AG09309 (cell line): ENCODE measurements at places on chromosomes 5 and 9.

GRCh38 chr9:98253565-98253964 lies 1.9 kb downstream of the TBC1D2 start:
- DNase-seq, result no peak

DNA sequence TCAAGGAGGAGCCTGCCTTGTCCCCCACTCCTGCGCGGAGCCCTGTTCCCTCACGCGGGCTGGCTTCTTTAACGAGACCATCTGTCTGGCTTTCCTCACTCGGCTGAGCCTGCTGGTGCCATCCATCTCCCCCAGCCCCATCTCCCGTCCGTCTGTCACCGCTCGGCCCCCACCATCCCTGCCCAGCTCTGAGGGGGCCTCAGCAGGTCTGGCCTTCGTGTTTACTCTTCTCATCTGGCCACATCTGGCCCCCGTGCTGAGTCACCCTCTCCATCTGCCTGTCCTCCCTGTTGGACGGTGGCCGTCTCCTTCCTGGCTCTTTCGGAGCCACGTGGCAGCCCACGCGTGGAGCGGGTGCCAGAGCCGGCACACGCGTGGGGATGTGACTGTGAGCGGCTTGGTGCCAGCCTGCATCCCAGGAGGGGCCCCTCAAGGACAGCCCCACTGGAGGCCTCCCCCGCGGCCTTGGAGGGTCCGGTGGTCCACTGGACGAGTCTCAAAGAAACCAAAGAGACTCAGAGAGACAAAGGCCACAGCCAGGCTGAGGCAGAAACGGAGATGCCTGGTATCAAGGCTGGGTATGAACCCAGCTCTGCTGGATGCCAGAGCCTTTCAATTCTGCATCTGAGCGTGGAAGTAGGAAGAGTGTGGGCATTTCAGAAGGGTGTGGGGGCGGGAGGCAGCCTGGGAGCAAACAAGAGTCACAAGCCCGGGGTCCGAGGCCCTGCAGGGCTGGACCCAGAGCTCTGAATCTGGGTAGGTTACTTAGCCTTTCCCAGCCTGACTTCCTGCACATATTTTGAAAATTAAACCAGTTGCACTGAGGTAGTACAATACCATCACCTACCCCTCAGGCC lies 76.7 kb upstream of the UNC5A start:
- DNase-seq, result no peak

DNA sequence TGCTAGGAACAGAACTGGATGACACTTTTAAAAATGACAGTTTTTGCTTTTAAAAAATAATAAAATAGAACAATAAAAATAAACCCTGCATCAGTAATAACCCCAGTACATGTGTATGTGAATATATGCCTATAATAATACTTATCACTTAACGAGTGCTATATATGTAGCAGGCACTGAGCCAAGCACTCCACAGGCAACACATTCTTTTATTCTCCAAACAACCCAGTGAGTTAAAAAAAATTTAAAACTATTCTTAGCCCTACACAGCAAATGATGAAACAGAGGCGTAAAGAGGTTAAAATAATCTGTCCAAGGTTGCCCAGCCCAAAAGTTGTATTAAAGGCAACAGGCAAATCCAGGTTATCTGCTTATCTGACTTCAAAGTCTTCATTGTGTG lies 124.5 kb upstream of the SMIM23 start:
- no peak for DNase-seq

GRCh38 chr5:11790201-11790600 lies 114.0 kb downstream of the CTNND2 start:
- no peak for DNase-seq
